SIG-M5 (cell line): ENCODE measurements at places on chromosomes 6 and 20.

DNA sequence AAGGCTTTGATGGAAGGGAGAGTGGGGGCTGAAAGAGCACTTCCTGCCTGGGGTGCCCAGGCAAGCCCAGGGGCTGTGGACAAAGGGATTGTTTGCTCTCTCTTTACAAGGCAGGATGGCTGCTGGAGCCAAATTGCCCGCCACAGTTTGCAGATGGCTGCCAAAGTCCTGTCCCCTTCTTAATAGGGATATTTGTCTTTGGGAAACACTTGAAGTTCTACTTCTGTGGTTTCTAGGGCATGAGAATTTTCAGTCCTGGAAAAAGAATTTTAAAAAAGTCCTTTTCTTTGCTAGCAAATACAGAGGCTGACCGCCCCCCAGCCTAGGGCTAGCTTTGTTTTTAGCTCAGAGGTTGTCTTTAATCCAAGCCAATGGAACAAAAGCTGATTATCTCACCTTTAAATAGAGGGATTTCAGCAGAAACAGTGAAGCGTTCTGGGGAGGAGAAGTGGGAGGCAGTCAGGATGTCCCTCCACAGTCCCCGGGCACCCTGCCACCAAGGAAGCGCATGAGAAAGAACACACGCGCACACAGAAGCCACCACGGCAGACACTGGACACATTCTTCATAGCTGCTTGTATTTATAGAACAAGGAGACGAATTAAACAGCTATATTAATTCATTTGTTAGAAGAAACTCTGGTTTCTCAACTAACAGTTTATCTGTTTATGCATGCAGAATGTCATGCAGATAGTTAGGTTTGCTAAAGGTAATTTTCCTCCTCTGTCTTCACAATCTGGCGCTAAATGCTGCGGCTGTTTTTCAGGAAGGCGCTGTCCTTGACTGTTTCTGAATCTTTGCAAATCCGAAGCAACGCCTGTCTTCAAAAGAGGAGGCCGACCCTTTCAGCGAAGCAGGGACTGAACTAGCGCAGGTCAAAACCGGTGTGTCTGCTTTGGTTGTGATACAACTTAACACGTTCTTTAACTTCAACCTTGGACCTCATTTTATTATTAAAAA is 736.9 kb downstream of the QKI start:
- no peak for DNase-seq

DNA sequence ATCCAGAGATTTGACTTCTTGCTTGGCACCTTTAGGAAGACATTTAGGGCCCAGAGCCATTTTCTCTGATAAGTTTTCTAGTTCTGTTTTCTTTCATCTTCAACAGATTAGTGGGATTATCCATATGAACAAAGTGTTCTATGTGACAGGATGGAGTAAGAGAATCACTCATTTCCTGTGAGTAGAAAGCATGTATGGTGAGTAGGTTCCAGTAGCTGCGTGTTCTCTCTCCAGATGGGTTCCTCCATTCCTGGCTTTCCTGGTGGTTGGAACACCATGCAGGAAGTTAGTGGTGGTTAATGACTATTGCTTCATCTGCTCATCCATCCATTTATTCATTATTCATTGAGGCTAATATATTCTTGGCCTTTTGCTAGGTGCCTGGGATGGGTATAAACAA is 54.0 kb downstream of the EFCAB8 start:
- no peak for DNase-seq

DNA sequence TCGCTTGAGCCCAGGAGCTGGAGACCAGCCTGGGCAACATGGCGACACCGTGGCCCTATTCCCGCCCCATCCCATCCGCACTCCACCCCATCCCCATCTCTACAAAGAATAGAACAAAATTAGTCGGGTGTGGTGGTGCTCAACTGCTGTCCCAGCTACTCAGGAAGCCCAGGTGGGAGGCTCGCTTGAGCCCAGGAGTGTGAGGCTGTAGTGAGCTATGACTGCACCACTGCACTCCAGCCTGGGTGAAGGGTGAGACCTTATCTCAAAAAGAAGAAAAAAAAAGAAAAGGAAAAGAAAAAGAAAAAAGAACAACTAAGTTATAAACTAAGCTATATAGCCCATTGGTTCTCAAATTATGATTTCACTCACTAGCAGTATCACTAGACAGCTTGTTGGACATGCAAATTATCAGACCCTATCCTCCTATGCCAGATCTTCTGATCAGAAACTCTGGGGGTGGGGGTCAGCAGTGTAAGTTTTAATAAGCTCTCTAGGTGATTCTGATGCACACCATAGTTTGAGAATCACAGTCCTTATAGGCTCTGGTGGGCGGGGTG is 491 bp upstream of the ITCH start:
- DNase-seq = no peak

DNA sequence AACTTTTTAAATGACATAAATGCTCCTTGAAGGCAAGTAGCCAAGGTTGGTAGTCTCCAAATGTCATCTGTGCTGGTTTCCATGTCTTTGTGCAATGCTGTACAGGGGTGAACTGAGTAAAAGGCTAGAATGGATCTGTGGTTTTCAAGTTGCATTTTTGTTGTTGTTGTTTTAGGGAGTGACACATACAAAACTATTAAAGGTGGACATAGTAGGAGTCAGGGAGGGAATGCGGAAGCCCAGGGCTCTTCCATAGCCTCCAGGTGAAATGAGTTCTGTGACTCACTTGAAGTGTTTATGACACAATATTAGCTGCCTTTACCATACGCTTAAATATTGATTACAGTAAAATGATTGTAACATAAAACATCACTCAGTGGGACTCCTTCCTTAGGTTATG is 22.5 kb upstream of the QKI start:
- DNase-seq = no peak
